IgD-negative memory B cell (primary cell): ENCODE measurements at places on chromosomes 7 and 10. TPM values are rescaled to one million over a fixed set of nuclear protein-coding genes. Genes with fewer than 3 reads are reported as not detected.

Gene CPA5
- polyA plus RNA-seq = not detected

Gene INSYN2A
- not detected for polyA plus RNA-seq

Gene ARPC1A
- 81.5 TPM for polyA plus RNA-seq

Gene GARIN1A
- polyA plus RNA-seq = 0.10 TPM
